ENCODE measurements at places on chromosomes 2 and 18. TPM values are rescaled to one million over a fixed set of nuclear protein-coding genes. Genes with fewer than 3 reads are reported as not detected.

- DNase-seq: no peak
- H3K36me3 ChIP-seq: no peaks in the 10 kb centered on the region
- H3K27me3 ChIP-seq: no peaks in the 10 kb centered on the region
- no peaks in the 10 kb centered on the region for H3K4me1 ChIP-seq
- no peak overlapping the region for H3K27ac ChIP-seq
Measured at GRCh38 chr2:140804700-140805260, 1326.0 kb downstream of the LRP1B start.

GRCh38 chr2:73050121-73050545, 21.4 kb downstream of the SFXN5 start:
- H3K4me3 ChIP-seq: no peak overlapping the region
- H3K4me1 ChIP-seq: no peaks in the 10 kb centered on the region
- no peaks in the 10 kb centered on the region for H3K36me3 ChIP-seq
- H3K27ac ChIP-seq: no peak overlapping the region
- H3K27me3 ChIP-seq: no peaks in the 10 kb centered on the region
- no peak for DNase-seq

DNA sequence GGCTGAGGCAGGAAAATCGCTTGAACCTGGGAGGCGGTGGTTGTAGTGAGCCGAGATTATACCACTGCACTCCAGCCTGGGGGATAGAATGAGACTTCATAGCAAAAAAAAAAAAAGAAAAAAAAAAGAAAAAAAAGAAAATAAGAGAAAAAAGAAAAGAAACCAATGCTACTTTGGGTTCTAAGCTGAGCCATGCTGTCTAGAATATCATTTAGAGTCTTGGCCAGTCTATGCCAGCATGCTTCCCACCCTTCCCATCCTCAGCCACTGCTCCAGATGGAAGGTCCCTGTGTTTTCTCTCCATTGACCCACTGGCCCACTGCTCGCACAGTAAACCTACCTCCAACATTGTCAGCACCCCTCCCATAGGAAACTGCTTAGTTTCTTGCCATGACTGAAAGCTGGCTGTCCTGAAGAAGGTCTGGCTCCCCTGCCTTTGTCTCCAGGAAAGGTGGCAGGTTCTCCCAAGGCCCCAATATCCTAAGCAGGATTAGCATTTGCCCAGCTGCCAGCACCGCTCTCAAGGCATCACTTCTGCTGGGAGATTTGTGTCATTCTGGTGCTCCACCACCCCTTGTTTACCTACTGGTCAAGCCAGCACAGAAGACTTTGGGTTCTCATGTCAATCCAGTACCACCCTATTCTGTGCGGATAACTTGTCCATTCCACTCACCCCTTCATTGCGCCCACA, 47.3 kb upstream of the PAPOLG start:
- H3K4me3 ChIP-seq: no peak overlapping the region
- no peak overlapping the region for H3K27ac ChIP-seq
- no peak for DNase-seq
- no peaks in the 10 kb centered on the region for H3K4me1 ChIP-seq

DNA sequence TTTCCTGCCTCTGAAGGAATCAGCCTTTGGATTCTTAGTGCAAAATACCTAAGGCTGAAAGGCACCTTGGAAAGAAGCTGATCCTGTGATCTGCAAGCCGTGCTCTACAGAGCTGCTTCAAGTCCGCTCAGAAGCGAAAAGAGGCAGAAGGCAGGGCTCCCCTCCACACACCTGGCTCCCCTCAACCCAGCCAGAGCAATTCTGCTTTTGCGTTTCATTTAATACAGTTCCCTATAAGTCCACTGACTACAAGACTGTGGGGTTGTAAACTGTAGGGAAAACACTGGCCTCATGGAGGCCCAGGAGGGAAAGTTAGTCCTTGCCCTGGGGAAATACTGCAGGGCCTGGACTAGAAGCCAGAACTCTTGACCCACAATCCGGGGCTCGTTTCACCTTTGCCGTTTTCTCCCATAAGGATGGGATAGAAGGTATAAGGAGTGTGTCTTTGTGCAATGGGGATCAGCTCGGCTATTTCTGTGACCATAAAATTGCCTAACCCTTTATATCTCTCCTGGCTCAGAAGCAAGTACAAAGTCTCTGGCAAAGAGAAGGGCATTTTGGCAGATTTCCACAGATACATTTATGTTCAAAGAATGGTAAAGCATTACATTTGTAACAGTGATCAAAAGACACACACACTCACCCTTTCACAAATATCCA, 95.8 kb upstream of the TEX51 start:
- no peaks in the 10 kb centered on the region for H3K27me3 ChIP-seq
- H3K27ac ChIP-seq: no peak overlapping the region
- H3K4me3 ChIP-seq: no peak overlapping the region
- DNase-seq: no peak

- no peak overlapping the region for H3K4me3 ChIP-seq
- no peaks in the 10 kb centered on the region for H3K27me3 ChIP-seq
- no peaks in the 10 kb centered on the region for H3K36me3 ChIP-seq
- H3K27ac ChIP-seq: no peak overlapping the region
Measured at GRCh38 chr2:211093743-211094303, 537.4 kb downstream of the CPS1 start.

PLGLB1 gene
- 17.8 TPM for total RNA-seq

POTEI gene
- not detected for total RNA-seq

ADRA2B gene
- total RNA-seq: not detected
